ENCODE measurements at places on chromosomes 16 and 17. TPM values are rescaled to one million over a fixed set of nuclear protein-coding genes. Genes with fewer than 3 reads are reported as not detected.
A peak's percentile ranks its signal among the peaks of the same experiment; 100 is the strongest.

The MAPT gene
- total RNA-seq: 0.95 TPM

The OTOP3 gene
- total RNA-seq: not detected

The EFNB3 gene
- total RNA-seq: 5.1 TPM

The ANKRD13B gene
- 7.7 TPM for total RNA-seq

GRCh38 chr17:9907131-9907530, 2.1 kb upstream of the RCVRN start:
- no peak for DNase-seq

- no peak for DNase-seq
Measured at GRCh38 chr16:53043428-53043831, 9.3 kb downstream of the CHD9NB start.

DNA sequence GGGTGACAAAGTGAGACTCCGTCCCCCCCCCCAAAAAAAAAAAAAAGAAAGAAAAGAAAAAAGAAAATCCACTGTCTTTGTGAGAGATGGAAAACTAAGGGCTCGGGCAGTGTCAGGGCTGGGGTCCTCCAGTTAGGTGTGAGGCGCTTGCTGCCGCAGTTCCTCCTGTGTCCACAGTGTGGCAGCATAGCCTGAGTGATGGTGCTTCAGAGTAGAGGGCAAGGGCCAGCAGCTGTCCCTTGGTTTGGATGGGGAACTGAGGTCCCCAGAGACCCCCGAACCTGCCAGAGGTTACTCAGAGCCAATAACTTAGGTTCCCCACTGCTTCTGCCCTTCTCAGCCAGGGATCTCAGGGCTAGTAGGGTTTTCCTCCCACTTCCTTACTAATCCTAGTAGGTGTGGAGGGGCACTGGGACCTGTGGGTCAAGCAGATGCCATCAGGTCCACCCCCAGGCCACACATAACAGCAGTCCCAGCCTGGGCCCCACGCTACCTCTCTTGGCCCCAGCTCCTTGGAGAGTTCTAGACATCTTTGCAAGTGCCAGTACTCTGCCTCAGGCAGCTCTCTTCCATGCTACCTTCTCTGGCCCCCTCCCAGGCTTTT, 7.9 kb upstream of the LLGL1 start:
- DNase-seq: peak; percentile 85

- DNase-seq: no peak
Measured at GRCh38 chr17:60301649-60302048, 90.3 kb downstream of the USP32 start.

- DNase-seq: no peak
Measured at GRCh38 chr17:81412490-81413093, 17.3 kb downstream of the BAHCC1 start.

DNA sequence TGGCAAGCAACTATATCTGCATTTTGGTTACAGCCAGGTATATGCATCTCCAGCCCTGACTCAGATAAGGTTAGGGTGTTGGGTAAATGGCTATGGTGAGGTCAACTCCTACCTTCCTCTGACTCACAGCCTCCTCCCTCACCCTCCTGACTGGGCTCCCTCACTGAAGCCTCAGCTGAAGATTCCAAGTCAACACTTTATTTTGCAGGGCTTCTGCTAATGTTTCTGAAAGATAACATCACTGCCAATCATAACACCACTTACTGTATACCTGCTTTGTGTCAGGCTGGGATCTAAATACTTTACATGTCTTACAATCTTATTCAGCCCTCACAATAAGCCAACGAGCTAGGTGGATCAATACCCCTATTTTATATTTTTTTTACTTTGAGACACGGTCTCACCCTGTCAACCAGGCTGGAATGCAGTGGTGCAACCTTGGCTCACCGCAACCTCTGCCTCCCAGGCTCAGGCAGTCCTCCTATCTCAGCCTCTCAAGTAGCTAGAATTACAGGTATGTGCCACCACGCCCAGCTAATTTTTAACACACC, 47.8 kb upstream of the GCSH start:
- peak; percentile 63 for DNase-seq

- no peak for DNase-seq
Measured at GRCh38 chr16:23128056-23128455, 21.2 kb downstream of the USP31 start.

- no peak for DNase-seq
Measured at GRCh38 chr17:71063559-71063958, 894.2 kb downstream of the KCNJ2 start.

GRCh38 chr17:31753011-31753410, 106.0 kb downstream of the COPRS start:
- peak; percentile 68 for DNase-seq

GRCh38 chr17:45197555-45198334, 23.9 kb upstream of the FMNL1 start:
- peak; percentile 99 for DNase-seq

DNA sequence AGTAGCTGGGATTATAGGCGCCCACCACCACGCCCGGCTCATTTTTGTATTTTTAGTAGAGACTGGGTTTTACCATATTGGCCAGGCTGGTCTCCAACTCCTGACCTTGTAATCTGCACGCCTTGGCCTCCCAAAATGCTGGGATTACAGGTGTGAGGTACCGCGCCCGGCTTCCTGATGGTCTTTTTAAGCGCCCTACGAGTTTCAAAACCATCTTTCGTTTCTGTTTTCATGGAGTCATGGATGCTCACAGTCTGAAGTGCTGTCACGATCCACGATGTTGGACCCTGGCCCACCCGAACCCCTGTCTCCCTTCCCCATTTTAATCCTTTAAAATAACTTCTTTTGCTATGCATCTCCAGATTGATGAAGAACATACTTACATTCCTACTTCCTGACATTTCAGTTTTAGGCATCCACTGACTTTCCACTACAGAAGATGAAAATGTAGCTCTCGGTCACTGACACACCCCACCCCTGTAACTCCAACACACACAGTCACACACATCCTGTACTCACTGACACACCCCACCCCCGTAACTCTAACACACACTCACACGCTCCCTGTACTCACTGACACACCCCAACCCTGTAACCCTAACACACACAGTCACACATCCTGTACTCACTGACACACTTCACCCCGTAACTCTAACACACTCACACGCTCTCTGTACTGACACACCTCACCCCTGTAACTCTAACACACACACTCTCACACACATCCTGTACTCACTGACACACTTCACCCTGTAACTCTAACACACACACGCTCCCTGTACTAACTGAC, 22.6 kb upstream of the WDR45B start:
- no peak for DNase-seq

- no peak for DNase-seq
Measured at GRCh38 chr17:35244341-35245195, 1.7 kb downstream of the SLFN5 start.

- DNase-seq: no peak
Measured at GRCh38 chr17:7064261-7064660, 15.8 kb downstream of the CLEC10A start.

DNA sequence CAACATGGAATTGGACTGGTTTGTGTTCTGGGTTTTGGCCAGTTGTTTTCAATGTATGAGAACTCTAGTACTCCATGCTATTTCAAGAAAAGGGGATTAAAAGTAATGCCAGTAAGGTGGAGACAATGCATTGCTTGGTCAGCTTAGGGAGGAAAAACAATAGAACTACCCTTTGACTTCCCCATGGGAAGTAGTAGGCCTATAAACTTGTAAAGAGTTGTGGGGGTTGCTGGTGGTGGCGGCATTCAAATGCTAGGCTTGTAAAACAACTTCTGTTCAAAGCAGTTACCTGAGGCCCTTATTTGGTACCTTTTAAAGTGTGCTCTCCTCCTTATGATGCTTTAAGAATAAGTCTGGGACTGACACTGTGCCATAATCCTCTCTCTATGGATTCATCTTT, 9.4 kb downstream of the MAP3K3 start:
- DNase-seq: no peak

DNA sequence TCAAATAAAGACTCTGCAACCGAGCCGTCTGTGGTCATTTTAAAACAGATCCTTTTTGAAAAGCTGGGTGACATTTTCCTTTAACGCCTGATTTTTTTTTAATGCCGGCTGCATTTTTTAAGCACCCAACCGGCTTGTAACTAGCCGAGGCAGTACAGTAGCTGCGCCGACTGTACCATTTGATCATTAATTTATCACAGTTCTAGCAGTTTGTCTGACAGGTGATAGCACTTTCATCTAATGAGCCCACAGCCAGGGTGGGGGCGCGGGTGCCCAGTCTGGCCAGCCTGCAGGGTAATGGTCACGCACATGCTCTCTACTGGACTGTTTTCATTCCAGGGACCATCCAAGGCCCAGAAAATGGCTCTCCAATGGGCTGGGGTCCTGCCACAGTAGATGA, 68.8 kb downstream of the IRX5 start:
- no peak for DNase-seq

DNA sequence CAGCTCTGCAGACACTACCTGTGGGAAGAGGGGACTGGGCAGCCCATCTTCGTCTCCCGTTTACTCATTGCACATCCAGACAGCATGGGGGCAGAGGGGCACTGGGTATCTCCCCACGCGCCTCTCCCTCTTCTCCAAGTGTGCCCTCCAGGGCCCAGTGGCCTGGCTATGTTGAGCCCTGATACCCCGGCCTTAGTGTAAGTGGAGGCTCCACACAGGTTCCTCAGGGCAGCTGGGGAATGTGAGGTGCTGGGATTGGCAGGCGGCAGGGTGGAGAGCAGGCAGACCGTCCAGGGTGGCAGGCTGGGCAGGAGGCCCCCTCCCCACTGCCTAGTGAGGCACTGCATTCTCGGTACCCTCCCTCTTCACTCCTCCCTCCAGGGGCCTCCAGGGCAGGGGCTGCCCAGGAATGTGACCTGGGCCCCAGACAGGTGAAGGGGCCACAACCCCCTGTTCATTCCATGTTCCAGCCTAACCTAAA, 13.2 kb upstream of the NAGLU start:
- peak; percentile 47 for DNase-seq

GRCh38 chr16:72427783-72428331, 255.9 kb upstream of the PMFBP1 start:
- no peak for DNase-seq

DNA sequence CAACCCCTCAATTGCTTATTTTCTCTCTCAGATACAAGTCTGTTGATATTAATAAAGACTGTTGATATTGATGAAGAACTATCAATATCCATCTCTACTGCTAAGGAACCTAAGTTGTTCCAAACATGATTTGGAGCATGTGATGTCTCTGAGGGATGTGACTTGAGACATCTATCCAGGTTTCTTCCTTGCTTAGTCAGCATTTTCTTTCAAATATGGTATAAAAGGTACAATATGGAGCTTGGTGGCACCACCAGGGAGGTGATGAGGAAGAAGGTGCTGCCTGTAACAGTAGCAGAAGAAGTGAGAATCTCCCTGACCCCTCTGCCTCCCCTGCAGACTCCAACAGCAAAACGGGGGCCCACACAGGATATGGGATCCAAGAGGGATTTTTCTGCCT, 329.0 kb downstream of the MAF start:
- DNase-seq: no peak

DNA sequence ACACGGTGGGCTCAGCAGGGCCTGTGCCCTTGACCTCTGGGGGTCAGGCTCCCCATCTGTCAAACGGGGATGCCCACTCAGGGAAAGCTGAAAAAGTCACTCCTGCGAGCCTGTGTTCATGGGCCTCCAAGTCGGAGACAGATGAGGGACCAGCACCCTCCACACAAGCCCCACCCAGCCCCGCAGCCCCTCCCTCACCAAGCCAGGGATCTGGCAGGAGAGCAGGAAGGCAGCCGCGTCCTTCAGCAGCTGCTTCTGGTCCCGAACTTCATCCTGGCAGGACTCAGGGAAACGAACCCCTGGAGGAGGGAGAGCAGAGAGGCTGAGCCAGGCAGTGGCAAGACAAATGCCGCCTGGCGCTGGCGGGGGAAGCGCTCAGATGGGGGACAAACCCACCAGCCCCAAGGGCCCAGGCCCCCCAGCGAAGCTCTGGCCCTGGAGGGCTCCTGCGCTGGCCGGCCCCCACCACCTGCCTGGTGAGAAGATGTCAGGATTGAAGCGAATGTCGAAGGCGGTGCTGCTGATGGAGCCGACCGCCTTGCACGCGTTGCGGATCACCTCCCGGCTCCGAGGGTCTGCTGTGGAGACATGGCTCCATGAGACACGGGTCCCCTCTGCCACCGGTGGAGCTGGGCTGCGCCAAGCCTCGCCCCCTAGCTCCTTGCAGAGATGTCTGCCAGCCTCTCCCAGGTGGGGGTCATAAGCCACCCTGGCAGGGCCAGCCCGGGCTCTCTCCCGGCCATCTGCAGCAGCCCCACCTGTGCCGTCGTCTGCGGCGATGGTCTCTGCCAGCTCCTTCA, 15.4 kb downstream of the CLUH start:
- DNase-seq: peak; percentile 35

DNA sequence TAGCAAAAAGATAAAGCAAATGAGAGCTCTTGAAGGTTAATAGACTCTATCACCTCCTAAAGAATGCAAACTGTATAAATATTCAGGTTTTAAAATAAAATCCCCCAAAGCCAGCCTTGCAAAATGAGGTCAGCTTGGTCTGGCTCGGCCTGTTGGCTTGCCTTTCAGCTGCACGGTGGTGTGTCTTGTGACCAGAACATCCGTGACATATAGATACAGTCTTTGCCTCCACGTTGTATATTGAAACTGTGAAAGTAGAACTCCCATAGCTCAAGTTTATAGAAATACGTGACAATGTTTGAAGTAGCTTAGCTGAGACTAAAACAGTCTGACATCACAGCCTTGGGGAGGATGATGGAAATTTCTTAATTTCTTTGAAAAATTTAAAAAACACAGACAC, 236.6 kb upstream of the MYOCD start:
- DNase-seq: no peak

- DNase-seq: no peak
Measured at GRCh38 chr16:19882186-19882585, 2.5 kb downstream of the GPRC5B start.

GRCh38 chr17:27525316-27525715, 69.1 kb downstream of the KSR1 start:
- DNase-seq: no peak

DNA sequence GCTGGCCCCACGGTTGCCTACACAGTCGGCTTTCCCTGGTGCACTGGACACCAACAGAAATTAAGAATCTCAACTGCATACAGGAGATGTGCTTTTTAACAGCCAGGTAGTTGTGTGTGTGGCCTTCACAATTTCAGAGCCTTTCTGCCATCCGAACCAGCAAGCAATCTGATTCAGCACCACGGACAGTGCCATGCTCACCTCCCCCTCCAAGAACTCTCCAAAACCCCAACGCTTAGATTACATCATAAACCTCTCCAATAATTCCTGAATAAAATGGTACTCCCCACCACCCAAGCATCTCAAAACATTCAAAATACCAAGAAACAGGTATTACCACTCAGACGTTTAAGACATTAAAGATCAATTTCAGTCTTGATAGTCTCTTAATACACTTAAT, 31.8 kb downstream of the USP7 start:
- peak; percentile 64 for DNase-seq

- no peak for DNase-seq
Measured at GRCh38 chr16:67907397-67908180, 14.5 kb downstream of the PSKH1 start.

DNA sequence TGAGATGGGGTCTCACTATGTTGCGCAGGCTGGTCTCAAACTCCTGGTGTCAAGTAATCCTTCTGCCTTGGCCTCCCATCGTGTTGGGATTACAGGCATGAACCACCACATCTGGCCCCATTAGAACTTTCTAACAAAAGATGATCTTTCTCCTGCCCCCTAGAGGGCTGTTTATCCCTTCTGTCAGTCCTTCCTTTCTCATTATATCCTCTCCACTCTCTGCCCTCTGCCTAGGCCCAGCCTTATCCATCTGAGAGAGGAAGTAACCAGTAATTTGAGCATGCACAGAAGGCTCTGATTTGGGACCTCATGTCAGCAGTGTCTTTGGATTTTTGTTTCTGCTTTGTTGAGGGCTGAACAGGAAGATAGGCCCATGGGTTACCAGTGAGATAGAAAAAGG, 4.4 kb upstream of the DHX40 start:
- DNase-seq: peak; percentile 27

GRCh38 chr16:89040391-89040790, 53.3 kb upstream of the ACSF3 start:
- DNase-seq: no peak
